ENCODE measurements at places on chromosomes 7 and 10.

DNA sequence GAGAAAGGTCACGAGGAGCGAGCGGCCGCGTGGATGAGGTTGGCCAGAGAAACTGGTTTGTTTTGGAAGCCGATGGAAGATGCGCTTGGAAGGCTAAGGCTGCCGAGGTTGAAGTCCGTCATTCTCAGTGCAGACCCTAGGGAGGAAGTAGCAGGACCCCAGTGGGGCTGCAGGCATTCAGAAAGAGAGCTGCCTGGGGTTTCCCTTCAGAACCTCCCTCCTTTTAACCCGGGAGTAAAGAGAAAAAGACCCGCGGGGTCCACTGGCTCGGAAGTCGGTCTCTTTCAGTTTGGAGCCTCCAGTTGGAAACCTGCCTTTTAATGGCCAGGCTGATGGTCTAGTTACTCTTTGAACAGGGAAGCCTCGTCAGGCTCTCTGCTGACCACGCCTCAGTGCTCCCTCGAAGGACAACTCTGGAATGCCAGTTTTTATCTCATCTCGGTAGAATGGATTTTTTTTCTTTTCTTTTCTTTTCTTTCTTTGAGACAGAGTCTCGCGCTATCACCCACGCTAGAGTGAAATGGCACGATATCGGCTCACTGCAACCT, 188.6 kb downstream of the CUX1 start:
- DNase-seq, result no peak

DNA sequence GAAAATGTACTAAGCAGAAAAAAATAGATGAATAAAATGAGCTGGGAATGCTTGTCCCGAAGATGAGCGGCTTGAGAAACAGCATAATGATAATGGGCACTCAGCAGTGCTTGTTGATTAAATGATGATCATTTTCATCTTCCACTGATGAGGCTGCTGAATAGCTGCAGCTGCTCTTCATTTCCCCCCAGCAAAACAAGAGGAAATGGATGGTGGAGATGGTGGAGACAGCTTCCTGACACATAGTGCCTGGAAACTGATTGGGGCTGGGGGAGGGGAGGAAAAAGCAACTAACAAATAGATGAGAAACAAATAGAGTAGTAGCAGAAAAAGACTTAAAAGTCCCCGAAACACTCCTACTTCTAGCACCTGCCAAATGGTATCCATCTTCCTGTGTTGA, 41.4 kb downstream of the MRC1 start:
- DNase-seq, result no peak

DNA sequence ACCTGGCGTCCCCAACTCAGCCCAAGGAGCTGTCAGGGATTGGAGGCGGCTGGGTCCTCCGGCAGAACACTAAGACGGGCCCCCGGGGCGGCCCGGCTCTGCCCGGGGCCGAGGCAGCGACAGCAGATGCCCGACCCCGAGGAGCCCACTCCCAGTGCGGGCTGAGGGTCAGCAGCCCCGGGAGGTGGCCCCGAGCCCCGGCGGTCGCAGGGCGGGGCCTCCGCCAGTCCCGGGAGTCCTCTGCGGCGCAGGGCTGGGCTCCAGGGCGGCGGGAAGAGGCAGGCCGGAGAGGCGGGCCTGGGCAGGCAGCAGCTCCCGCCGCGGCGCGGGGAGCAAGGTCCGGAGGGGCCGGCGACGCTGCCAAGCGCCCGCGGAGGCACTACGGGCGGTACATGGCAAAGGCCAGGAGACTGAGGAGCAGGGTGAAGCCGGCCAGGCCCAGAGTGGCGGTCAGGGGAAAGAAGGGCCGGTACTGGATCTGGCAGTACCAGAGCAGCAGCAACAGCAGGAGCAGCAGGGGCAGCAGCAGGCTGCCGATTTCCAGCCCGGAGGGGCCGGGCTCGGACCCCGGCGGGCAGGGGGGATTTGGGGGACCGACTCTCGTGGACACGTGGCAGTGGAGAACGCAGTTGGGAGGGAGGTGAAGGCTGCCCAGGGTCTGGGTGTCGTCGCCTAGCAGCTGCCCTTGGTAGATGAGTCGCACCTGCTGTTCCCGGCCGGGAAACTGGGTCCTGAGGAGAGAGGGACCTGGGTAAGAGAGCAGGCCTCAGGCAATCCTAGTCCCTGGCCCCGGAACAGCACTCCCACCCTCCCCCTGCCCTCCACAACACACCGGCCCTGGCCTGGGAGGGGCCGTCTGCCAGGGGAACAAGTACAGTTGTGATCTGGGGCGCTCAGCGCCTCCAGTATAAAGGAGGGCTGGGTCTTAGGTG, 827 bp upstream of the FASTK start:
- DNase-seq, result no peak

- DNase-seq, result no peak
These were observed 114.5 kb downstream of the PON1 start for GRCh38 chr7:95209788-95210187.

- DNase-seq, result no peak
These were observed 155.6 kb downstream of the TAX1BP1 start for GRCh38 chr7:27895551-27895950.

- DNase-seq, result no peak
These were observed 132.5 kb downstream of the WDR37 start for GRCh38 chr10:1188558-1189135.

DNA sequence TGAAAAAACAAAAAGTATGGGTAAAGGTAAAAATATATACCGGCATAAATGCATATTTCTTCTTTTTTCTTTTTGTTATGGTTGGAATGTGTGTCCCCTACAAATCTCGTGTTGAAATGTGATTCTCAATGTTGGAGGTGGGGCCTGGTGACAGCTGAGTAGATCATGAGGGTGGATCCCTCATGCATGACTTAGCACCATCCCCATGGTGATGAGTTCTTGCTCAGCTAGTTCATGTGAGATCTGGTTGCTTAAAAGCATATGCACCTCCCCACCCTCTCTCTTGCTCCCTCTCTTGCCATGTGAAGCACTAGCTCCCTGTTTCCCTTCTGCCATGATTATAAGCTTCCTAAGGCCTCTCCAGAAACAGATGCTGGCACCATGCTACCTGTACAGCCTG, 93.3 kb downstream of the HYCC1 start:
- DNase-seq, result no peak

GRCh38 chr7:116399819-116400218, 99.7 kb upstream of the CAV2 start:
- no peak for DNase-seq

GRCh38 chr7:105838627-105839231, 37.7 kb downstream of the ATXN7L1 start:
- no peak for DNase-seq

DNA sequence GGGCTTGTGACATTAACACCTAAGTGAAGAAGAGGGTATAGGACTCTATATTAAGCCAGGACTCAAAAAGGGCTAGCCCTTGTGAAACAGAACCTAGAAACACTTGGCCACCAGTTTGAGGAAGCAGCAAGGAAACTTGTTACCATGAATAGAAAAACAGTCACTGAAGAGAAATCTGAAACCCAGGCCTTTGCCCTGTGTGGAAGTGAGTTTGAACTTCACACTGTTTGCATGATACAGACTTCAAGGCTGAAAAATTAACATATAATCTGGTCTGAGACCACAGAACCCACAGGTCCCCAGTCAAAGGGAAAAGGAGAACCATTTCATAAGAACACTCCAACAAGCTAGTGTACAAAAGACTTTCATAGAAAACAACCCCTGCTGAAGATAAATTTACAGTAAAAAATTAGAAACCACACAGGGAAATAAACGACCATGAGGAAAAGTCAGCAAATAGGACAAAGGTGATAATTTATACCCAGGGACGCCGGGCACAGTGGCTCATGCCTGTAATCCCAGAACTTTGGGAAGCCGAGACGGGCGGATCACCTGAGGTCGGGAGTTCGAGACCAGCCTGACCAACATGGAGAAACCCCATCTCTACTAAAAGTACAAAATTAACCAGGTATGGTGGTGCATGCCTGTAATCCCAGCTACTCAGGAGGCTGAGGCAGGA, 76.1 kb downstream of the SKIDA1 start:
- no peak for DNase-seq

- DNase-seq, result no peak
These were observed 606.9 kb downstream of the POM121L12 start for GRCh38 chr7:53642361-53642760.

GRCh38 chr10:28754930-28755718, 77.8 kb downstream of the BAMBI start:
- DNase-seq, result no peak

GRCh38 chr7:28630350-28630749, 218.0 kb downstream of the CREB5 start:
- no peak for DNase-seq

DNA sequence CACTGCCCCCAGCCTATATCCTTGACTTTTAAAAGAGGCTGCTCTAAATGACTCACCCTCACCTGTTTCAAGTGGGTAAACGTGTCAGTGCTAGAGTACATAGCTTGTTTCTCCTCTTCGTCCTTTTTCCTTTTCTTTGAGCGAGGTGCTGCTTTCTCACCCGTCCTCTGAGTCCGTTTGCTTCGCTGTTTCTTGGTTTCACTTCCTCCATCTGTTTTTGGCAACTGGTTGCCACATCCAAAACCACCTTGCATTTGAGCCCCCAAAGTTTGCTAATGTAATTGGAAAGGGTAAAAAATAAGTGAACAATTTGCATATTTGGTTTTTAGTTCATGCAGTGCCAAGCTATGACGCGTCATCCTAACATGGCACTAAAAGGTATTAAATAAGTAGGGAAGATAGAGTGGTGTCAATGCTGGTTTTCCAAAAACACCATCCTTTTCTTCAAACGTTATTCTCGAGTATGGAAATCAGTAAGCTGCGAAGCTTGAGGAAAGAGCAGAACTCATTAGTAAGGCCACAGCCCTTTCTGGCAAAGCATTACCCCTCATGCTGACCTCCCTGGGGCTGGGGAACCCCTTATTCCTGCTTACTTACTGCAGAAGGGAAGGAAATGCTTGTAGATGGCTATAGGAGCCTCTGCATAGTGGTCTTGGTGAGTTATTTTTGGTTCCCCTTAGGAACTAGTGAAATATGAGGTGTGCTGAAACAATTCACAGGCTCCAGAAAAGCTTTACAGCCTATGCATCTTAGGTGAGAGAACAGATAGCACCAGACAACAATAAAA, 133.5 kb downstream of the GALNT11 start:
- DNase-seq, result no peak

- DNase-seq, result no peak
These were observed 20.5 kb upstream of the GET4 start for GRCh38 chr7:855686-856369.

- DNase-seq, result no peak
These were observed 286.7 kb downstream of the CACNA2D1 start for GRCh38 chr7:82156893-82157292.

DNA sequence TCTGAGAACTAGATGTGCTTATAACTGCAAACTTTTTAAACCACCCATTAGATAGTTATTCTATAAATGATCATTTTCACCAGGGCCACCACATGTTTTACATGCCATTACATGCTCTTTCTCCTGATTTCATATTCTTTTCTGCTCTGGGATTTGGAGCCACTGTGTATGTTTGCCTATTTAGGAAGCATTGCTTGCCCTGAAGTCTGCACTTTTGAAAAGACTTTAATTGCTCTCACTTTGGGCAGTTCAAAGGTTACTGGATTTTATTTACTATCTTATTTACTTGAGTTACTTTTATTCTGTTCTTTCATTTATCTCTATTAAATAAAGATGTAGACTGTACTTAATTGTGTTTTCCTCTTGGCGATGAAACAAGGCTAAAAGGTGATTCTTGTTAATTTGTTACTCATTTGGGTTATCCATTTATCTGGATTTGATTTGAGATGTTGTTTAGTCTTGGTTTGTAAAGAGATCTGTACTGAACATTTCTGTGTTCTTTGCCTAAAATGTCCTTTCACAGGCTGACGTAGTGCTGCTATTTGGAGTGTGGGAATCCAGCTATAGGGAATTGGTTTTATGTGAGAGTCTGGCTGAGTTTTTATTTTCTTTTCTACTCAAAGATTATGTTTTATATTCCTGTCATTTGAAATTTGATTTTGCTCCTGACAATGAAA, 88.8 kb downstream of the SUGCT start:
- DNase-seq, result no peak

DNA sequence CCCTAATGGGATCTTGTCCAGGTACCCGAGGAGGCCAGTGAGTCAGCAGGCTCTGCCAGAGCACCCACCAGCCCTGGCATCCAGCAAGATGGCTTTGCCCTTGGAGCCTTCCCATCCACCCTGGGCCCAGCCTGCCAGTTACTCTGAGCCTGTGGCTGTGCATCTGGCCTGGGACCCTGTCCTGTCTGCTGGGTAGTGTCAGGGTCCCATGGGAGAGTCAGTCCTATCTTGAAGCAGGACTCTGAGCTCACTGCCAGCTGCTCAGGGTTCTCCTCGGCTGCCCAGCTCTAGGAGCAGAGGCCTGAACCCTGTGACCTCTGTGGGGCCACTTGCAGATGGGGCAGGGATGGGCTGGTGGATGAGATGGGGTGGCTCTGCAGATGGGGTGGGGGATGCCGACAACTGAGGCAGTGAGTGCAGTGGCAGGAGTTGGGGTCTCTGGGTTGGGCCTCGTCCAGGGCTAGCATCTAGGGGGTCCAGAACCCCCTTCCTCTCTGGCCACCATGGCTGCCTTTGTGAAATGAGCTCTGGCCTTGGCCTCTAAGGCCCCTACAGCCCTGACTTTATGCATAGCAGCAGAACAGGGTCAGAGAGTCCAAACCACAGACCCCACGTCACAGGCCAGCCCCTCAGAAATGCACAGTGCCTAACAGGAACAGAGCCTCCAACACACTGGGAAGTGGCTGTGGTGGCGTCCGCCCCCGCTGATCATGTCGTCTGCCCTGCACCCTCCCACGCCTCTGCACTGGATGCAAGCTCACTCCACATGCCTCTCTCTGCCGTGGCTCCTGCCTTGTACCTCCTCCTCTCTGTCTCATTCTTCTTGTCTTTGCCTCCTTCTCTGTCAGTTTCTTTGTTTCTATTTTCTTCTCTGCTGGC, 88.1 kb upstream of the RET start:
- DNase-seq, result no peak

GRCh38 chr10:62911210-62911963, 95.2 kb upstream of the EGR2 start:
- DNase-seq, result no peak

- DNase-seq, result no peak
These were observed 186.8 kb downstream of the PHTF2 start for GRCh38 chr7:77985232-77985973.

GRCh38 chr10:4174197-4174596, 389.2 kb upstream of the KLF6 start:
- no peak for DNase-seq

DNA sequence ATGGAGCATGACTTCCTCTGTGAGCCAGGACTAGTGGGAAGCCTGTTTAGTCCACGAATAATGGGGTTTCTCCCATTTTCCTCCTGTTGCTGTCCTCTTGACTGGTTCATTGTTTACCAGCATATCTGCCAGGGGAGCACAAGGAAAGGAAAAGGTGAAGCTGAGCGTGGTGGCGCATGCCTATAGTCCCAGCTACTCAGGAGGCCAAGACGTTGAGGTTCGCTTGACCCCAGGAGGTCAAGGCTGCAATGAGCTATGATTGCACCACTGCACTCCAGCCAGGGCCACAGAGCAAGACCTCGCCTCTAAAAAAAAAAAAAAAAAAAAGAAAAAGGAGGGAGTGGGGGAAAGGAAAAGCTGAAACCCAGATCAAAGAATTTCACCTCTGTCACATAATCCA, 5.8 kb upstream of the IL2RA start:
- DNase-seq, result no peak

Data from NCI-H2107 (cell line).